ENCODE measurements at places on chromosomes 12 and 14.
A peak's percentile ranks its signal among the peaks of the same experiment; 100 is the strongest.

GRCh38 chr12:3003357-3003992, 44.3 kb downstream of the TEAD4 start:
- no peak for DNase-seq

- no peak for DNase-seq
These were observed 238.9 kb downstream of the EMP1 start for GRCh38 chr12:13435235-13435933.

GRCh38 chr14:54893151-54893760, 9.4 kb downstream of the GCH1 start:
- DNase-seq = peak; percentile 66

- DNase-seq = no peak
These were observed 508.5 kb downstream of the FOXG1 start for GRCh38 chr14:29274890-29275596.

- no peak for DNase-seq
These were observed 1.9 kb downstream of the CCDC91 start for GRCh38 chr12:28192125-28192524.

DNA sequence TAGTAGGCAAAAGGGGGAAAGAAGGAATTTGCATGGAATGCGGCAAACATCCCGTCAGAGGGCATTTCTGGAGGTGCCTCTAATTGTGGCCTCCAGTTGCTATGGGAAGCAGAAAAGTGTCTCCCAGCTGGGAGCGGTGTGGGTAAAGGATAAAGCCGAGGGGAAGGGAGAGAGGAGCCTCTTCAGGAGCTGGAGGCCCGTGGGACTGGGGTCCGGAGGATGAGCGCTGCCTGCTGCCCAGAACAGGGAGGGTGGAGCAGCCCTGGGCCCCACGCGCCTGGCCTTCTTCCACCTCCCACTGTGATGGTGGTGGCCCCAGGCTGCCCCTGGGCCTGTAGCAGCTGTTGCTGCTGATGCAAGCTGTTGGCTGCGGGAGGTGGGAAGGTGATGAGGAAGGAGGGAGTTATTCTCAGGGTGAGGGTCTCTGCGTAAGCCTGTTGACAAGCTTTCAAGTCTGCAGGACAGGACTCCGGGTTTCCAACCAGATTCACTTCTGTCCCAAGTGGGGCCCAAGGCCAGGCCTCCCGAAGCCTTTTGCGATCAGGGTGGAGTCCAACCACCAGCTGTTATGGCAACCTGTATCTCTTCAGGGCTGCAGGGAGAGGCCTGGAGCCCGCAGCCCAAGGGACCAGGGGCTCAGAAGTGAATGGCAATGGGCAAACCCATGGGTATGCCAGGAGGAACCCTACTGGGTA, 19.1 kb upstream of the PGF start:
- DNase-seq = no peak

- no peak for DNase-seq
These were observed 39.1 kb upstream of the DDHD1 start for GRCh38 chr14:53192052-53192760.

GRCh38 chr12:84696908-84697540, 215.6 kb downstream of the SLC6A15 start:
- no peak for DNase-seq

DNA sequence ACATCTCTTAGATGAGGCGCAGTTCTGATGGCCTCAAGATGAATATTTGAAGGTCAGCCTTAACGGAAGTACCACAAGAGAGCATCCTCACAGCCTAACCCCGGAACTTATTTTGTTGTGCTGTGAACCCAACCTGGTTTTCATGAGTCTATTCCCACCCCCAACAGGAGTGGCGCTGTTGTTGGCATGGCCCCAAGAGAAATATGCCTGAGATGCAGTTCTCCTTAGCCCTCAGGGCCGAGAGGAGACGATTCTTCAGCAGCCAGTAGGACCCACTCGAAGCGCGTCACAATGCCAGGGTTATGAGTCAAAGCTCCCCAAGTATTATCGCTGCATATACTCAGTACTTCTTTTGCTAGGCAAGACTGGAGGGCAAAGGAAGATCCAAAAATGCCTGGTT, 24.5 kb upstream of the BCL11B start:
- no peak for DNase-seq

- no peak for DNase-seq
These were observed 46.0 kb upstream of the BMP4 start for GRCh38 chr14:54002653-54003052.

DNA sequence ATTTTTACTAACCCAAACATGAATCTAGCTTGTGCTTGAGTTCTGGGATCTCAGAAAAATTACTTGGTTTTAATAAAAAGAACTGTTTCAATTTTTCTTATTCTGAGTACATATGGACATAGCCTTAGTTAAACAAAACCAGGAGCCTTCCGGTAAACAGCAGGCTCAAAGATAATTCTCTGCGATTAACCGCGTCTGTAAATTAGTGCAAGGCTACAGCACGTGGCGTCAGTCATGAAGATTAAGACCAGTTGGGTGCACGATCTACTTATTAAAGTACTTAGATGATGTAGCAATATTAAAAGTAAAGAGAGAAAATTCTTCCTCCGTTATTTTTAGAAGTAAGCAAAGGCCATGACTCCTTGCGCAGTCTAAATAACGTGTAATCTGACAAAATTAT, 700 bp downstream of the KCNJ8 start:
- no peak for DNase-seq

GRCh38 chr12:120724720-120725119, 906 bp upstream of the ACADS start:
- no peak for DNase-seq

DNA sequence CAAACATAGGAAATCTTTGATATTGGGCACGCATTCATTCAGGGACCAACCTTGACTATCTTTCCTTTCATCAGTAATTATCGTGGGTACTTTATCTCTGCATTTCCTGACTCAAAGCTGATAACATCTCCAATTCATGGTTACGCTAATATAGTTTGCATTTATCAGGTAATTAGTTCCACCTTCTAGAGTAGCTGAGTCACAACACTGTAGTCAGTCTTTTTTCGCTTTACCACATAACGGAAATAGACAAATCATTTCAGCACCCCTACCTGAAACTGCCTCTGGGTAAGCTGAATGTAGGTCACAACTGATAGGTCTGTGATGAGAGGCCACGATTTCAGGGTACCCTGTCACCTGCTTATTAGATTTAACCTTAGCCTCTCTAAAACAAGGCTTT, 36.7 kb upstream of the IL22 start:
- peak; percentile 72 for DNase-seq

GRCh38 chr12:65823513-65824375, 539 bp upstream of the HMGA2 start:
- DNase-seq = no peak

- no peak for DNase-seq
These were observed 209.2 kb downstream of the ZFP36L1 start for GRCh38 chr14:68583548-68584280.

DNA sequence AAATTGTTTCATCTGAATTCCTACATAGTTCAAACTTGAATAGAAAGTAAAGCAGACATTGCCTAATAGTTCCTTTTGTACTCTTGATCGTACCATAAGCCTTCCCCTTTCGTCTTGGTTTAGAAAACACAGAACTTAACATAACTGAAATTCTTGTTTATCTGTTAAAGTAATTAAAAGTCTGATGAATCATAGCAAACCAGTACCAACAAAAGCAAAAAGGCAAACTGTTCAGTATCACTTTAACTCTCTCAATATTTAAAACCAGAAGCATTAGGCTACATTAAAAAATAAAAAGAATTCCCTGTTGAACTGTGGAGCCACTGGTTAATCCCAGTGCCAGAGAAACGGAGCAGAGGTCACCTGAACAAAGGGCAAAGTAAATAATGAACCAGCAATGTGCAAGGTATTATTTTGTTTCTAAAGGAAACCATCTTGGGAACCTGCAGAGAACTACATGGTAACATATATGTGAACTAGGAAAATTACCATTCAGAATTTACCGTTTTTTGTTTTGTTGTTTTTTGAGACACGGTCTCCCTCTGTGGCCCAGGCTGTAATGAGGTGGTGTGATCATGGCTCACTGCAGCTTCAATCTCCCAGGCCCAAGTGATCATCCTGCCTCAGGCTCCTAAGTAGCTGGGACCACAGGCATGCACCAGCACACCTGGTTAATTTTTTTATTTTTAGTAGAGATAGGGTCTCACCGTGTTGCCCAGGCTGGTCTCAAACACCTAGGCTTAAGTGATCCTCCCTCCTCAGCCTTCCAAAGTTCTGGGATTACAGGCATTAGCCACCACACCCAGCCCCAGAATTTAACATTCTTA, 17.1 kb upstream of the HIGD1C start:
- no peak for DNase-seq

DNA sequence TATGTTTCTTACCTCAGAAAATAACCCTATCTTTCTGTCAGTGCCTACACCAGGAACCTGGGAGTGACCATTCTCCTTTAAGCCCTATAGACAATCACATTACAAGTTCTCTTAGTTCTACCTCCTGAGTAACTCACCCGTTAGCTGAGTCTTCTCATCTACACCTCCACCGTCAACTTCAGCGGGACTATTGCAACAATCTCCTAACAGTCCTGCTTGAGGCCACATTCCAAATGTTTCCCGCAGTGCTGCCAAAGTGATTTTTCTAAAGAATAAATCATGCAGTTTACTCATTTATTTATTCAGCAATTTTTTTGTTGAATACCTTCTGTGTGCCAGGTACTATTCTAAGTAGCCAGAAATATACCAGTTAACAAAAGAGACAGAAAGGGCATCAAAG, 285.0 kb upstream of the GRIP1 start:
- no peak for DNase-seq

GRCh38 chr14:51521764-51522163, 129.9 kb upstream of the FRMD6 start:
- no peak for DNase-seq

DNA sequence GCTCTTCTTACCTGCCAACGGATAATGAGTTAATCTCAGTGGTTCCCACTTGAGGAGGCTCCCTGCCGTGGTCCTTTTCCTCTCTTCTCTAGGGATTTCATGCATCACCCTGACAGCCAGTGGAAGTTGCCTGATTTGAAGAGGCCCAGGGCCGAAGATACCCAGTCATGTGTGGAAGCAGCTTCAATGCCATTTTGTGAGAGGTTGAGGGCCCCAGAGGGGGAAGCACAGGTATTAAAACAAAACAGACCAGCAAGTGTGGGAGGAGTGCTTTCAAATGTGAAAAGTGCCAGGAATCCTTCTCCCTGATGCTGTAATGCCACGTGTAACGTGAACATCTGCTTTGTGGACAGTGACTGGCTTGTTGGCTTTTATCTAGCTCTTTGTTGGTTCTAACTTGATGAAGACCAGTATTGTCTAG, 1.5 kb downstream of the TCP11L2 start:
- no peak for DNase-seq

DNA sequence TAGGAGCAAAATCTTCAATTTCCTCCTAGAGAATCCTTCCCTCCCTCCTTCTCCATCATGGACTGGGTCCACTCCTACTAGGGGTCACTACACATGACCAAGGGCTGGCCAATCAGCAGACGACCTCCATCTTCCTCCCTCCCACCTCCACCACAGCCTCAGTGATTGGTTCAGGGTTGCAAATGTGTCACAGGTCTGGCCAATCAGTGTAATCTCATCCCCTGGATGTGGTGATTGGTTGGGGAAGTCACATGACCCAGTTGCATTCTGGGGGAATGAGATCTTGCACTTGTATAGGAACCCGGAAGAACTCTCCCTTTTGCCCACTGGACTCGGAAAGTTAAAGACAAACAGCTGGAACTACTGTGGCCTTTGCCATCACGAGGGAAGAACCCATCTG, 169.2 kb downstream of the PIWIL1 start:
- no peak for DNase-seq

DNA sequence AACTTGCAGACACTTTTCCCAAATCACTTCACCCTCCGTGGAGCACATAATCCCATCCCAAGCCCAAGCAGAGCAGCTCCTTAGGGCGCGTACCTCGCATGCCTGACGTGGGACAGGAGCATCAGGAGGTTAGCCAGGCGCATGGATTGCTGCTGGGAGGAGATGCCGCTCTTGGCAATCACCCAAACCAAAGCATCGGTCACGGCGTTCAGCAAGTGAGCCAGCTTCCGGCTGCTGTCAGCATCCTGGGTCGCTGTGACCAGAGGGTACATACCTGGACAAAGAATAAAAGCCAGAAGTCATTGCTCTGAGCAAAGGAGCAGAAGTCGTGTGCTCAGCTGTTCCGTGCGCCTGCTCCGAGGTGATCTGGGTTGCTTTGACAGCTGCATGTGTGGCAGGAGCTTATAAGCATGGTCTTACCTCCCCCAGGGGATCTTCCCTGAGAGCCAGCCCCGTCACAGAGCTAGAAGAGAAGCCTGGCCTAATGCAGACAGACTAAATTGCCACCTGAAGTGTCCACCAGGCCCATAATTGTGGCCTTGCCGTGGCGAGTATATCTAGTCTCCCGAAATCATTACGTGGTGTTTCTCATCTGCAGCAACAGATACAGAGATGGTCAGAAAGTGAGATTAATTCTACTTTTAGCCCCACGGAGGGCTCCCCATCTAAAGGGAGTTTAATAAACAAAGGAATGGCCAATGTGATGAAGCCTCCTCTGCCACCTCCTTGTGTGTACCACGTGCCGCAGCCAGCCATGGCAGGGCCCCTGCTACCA, 59.1 kb downstream of the ESR2 start:
- DNase-seq = no peak

- DNase-seq = no peak
These were observed 1.8 kb downstream of the SART3 start for GRCh38 chr12:108559007-108559655.

GRCh38 chr14:72519543-72519942, 374.4 kb downstream of the DPF3 start:
- DNase-seq = peak; percentile 39

DNA sequence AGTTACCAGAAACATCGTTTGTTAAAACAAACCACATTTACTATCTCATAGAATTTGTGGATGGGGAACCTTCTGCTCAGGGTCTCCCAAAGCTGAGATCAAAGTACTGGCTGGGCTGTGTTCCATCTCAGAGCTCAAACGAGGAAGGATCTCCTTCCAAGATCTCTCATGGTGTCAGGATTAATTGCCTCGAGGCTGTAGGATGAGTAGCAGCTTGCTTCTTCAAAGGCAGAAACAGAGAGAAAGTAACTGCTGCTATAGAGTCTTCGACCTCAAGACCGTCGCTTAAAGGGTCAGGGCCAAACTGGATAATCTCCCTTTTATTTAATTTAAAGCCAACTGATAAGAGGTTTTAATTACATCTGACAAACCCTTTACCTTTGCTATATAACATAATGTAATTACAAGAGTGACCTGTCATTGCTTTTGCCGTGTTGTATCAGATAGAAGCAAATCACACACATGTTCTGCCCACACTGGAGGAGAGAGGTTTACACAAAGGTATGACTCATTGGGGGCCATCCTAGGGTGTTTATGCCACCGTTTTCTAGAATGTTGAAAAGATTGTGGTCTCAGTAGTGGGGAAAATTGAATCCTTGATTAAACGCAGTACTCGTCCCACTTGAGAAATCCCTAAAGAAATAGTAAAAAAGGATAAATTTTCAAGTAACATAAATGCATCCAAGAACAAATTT, 868.8 kb upstream of the TMEM132C start:
- no peak for DNase-seq

Data from CD4-positive, alpha-beta T cell treated with Interleukin-2 at 100 ng/mL for 4 hours (primary cell).